ENCODE measurements at places on chromosomes 1 and 21. TPM values are rescaled to one million over a fixed set of nuclear protein-coding genes. Genes with fewer than 3 reads are reported as not detected.

DNA sequence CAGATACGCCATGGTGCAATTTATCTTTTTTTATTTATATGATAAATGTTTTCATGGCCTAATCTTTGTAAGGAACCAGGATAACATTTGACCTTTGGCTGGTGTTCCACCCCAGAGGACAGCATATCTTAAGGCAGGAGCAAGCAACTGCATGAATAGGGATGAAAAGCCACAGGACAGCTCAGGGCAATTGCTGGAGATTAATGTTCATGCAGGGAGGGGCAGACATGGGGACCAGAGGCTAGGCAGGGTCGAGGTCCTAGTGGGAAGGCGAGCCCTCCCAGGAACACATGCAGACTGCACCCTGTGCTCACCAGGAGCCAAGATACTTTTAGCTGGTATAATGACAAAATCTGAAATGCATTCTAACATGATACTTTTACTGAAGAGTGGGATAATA is 74.4 kb upstream of the HAO2 start:
- no peaks in the 10 kb centered on the region for H3K36me3 ChIP-seq
- H3K4me1 ChIP-seq, result no peaks in the 10 kb centered on the region
- H3K27ac ChIP-seq, result no peak overlapping the region

DNA sequence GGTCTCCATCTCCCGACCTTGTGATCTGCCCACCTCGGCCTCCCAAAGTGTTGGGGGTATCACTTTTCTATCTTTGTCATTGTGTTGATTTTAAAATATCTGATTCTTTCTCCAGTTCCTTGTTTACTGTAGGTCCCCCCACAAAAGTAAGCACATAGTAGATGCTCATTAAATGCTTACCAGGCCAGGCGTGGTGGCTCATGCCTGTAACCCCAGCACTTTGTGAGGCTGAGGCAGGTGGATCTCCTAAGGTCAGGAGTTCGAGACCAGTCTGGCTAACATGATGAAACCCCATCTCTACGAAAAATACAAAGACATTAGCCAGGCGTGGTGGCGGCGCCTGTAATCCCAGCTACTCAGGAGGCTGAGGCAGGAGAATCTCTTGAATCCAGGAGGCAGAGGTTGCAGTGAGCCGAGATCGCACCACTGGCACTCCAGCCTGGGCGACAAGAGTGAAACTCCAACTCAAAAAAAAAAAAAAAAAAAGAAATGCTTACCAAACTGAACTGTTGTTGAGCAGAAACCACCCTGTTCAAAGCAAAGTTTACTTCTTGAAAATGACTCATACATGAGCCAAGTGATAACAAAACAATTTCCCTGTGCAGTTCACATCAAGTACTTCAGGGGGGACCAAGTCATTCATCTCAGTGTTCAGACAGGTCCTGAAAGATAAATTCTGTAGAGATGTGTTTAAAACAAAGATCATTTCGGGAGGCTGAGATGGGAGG is 24.3 kb upstream of the NID1 start:
- H3K27me3 ChIP-seq, result no peaks in the 10 kb centered on the region
- no peaks in the 10 kb centered on the region for H3K36me3 ChIP-seq
- no peak overlapping the region for H3K27ac ChIP-seq

BSND gene
- total RNA-seq, result not detected

DNA sequence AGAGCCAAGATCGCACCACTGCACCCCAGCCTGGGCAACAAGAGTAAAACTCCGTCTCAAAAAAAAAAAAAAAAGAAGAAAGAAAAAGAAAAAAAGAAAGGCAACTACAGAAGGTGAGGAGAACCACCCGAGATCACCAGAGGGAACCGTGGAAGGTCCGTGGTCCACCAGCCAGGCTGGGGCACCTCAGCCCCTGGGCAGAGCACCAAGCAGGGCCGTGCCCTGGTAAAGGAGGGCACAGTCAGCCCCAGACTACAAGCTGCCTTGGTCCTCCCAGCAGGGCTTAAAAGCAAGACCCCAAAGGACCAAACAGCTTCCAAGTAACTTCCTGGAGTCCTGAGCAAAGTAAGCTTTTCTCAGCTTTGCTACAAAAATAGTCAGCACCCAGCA is 8.8 kb upstream of the SAMD11 start:
- no peaks in the 10 kb centered on the region for H3K27me3 ChIP-seq
- no peak overlapping the region for H3K27ac ChIP-seq
- no peak overlapping the region for H3K4me3 ChIP-seq

F3 gene
- total RNA-seq, result 32.5 TPM

DNA sequence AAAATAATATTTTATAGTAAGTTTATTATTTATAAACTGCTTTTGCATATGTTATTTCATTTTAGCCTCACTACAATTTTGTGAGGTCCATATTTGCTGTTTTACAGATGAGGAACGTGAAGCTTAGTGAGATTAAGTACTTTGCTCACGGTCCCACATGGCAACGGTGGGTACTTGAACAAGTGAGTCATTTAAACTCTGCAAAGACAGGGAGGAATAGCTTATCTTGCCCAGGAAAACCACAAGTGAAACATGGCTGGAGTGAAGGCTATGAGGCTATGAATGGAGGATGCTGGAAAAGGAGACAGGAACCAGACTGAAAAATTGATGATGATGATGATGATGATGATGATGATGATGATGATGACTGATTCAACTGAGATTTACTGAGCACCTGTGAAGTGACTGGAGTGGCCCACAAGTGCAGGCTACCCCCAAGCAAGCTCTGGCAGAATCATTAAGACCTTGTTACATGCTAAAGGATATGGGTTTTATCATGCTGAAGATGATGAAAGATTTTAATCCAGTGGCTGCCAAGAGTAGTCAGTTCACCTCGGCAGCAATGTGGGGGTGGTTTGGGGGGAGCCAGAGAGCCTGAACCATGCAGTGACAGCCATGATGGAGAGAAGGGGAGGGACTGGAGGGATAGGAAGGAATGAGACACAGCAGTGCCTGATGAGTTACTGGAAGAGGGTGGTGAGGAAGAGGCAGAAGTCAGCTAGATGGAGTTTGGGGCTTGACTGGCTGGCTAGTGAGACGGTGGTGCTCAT is 1.4 kb upstream of the ABCA4 start:
- H3K4me3 ChIP-seq, result no peak overlapping the region
- no peaks in the 10 kb centered on the region for H3K27me3 ChIP-seq
- H3K27ac ChIP-seq, result no peak overlapping the region

GRCh38 chr1:64129701-64130100 is 73.7 kb upstream of the UBE2U start:
- H3K36me3 ChIP-seq, result no peaks in the 10 kb centered on the region
- H3K4me1 ChIP-seq, result peaks cover 29% of the 10 kb centered on the region
- no peak overlapping the region for H3K4me3 ChIP-seq
- no peaks in the 10 kb centered on the region for H3K27me3 ChIP-seq

AVPR1B gene
- not detected for total RNA-seq

KCNT2 gene
- 8.4 TPM for total RNA-seq

DNA sequence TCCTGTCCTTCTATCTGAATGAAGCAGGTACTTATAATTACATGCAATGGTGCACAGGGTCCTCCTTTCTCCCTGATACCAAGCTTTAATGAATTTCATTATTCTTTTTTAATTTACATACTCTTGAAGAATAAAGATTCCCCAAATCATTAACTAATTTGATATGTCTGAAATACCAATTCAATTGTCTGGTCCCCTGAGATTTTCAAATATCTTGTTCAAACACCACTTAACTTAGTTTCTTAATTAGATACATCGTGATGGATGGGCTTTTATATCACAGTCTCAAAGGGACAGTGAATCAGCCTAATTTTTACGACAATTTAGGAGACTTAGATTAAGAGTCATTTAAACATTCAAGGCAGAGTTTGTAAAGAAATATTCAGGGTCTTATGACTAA is 1054.6 kb downstream of the PLA2G4A start:
- no peaks in the 10 kb centered on the region for H3K36me3 ChIP-seq
- no peak for DNase-seq
- no peak overlapping the region for H3K4me3 ChIP-seq
- H3K4me1 ChIP-seq, result no peaks in the 10 kb centered on the region

LCE3E gene
- not detected for total RNA-seq

Data from ascending aorta (tissue), 2 donors.